ENCODE measurements at places on chromosomes 7 and 10. TPM values are rescaled to one million over a fixed set of nuclear protein-coding genes. Genes with fewer than 3 reads are reported as not detected.

DNA sequence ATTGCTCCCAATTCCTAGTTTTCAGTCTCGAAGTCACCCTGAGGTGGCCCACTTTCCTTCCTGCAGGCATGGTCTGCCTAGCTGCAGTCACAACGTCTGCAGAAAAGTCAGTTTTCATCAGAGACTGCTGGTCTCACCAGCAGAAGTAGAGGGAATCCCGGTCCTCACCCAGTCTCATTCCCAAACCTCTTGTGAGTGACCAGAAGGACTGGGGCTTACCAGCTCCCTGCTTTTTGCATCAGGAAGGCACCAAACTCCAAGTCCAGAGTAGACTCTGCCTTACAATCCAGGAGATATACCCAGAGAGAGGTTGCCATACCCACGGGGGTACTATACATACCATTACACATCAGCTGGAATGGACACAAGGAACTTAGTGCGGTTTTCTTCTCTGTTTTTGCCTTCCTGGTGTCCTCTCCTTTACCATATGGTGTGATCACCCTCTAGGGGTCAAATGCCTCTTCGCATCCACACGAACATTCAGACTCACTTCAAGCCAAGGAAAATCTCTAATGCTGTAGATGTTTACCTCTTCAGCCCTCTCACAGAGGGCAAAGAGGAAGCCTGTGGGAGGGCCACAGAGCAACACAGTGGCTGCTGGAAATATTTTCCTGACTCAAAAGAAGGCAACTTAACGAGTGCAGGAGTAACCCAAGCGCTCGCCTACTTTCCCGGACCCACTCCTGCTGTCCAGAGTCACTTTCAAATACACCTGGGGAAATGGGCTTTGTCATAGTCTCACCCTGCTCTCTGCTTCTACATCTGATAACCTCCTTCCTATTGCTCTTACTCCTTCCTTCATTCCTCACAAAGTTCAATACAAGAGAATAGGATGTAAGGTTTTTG, 220.9 kb downstream of the C7orf25 start:
- no peak overlapping the region for H3K27ac ChIP-seq
- no peaks in the 10 kb centered on the region for H3K36me3 ChIP-seq
- no peaks in the 10 kb centered on the region for H3K4me1 ChIP-seq
- no peak overlapping the region for H3K4me3 ChIP-seq

DNA sequence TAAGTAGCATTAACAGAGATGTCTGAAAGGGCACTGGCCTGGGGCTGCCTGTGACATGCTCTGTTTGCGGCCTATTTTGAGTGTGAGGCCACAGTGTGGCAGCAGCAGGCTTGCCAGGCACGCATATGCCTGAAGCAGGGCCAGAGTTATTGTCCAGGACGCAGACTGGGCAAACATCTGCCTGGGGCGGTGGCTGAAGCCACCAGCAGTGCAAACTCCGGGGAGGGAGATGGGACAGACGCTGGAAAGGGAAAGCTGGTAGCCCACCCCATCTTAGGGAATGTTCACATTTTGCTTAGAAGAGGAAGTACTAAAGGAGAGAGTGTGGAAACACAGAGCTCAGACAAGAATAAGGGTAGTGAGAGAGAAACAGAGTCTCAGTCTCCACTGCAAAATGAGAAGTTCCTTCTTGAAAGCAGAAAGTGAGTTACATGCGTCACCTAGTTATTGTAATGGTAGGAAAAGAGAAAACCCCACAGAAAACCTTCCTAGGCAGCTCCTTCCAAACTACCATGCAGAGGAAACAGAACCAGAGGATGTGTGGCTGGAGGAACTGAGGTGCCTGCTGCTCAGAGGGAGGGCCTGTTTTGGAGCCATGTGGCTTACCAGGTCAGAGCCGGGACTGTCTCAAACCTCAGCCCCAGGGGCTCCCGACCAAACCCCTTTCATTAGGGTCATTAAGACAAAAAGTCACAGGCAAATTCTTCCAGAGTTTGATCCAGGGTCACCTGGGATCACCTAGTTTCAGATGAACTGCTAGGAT, 14.5 kb downstream of the AKR1B1 start:
- no peaks in the 10 kb centered on the region for H3K27me3 ChIP-seq
- no peaks in the 10 kb centered on the region for H3K4me1 ChIP-seq
- H3K27ac ChIP-seq = no peak overlapping the region
- DNase-seq = no peak

Gene FGL2
- total RNA-seq = 1.5 TPM

Gene PLXDC2
- 0.61 TPM for total RNA-seq

Gene GBX1
- not detected for total RNA-seq
